Stimulated activated CD4-positive, alpha-beta T cell treated with anti-CD3 and anti-CD28 coated beads, Interleukin-4, amount 100 ng/mL, for 4 hours (primary cell): ENCODE measurements at places on chromosomes 6 and 20.
A peak's percentile ranks its signal among the peaks of the same experiment; 100 is the strongest.

- no peak for DNase-seq
These were observed 515.2 kb upstream of the ARID1B start for GRCh38 chr6:156262014-156262413.

GRCh38 chr20:23988561-23988960, at the start of gene GGTLC1:
GGTLC1 (minus strand) TSS chr20:23988779; CDS start chr20:23986611, 2,168 bp downstream.
- DNase-seq: no peak

GRCh38 chr6:11174242-11174611, 58.2 kb downstream of the NEDD9 start:
- DNase-seq: no peak

DNA sequence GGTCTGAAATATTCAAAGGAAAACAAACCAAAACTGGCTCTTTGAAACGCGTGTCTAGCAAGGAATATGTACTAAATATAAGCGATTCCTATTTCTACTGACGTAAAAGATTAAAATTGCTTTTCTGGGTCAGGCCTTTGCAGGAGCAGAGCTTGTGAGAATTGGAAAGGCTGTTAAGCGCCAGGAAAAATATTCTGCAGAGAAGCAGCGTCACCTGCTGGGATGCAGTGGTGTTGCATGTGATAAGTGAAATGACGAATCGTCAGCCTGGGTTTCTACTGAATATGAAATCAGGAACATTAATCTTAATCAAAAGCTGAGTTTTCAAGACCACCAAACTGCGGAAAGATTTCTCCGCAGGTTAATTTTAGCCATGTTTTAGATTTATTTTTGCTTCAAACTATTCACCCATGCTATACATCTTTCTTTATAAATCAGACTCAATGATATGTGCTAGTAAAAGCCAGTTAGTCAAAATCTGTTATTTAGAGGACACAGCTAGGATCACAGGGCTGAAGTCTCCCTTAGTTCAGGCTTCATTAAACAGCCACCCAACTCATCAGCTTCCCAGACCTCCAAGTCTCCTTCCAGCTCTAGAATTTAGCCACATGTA, 67.4 kb downstream of the ALDH8A1 start:
- DNase-seq: peak; percentile 24

DNA sequence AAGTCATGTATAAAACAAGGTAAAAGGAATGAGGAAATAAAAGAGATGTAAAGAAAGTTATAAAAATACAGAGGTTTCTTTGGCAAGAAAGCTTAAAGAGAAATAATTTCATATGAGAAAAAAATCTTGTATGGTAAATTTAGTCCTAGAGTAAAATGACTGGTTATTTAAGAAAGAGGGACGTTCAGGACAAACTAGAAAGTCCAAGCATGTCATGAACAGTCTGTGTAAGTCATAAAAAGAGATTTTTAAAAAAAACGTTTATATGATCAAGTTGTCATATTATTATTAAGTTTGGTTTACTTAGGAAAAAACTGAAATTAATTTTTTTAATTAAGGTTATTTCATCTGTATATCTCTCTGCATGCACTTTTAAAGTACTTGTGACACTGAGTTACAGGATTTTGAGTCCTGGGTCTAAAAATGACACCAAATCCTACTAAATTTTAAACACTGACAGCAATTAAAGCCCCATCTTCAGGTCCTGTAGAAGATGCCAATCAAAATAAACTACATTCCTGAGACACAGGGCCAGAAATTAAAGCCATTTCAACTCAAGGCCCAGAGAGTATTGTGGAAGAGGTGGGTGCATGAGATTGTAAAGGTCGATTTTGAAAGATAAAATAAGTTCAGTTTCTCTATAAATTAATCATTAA, 62.4 kb downstream of the AGPAT4 start:
- no peak for DNase-seq
